ENCODE measurements at places on chromosomes 16 and 17. TPM values are rescaled to one million over a fixed set of nuclear protein-coding genes. Genes with fewer than 3 reads are reported as not detected.

Gene SHISA9
- not detected for total RNA-seq

Gene PLLP
- 1.7 TPM for total RNA-seq

Gene RPL23
- total RNA-seq, result 1,179 TPM

Gene PRDM7
- total RNA-seq, result not detected

Gene CES5A
- total RNA-seq, result not detected

Gene RHBDF2
- 31.4 TPM for total RNA-seq

Gene NGFR
- total RNA-seq, result 69.9 TPM

Gene SOX9
- total RNA-seq, result 3.2 TPM

Gene SLFN12
- total RNA-seq, result 15.0 TPM

Gene FLCN
- total RNA-seq, result 53.5 TPM

Gene NEUROD2
- not detected for total RNA-seq

Gene BEAN1
- total RNA-seq, result 0.48 TPM

Gene PSMC5
- total RNA-seq, result 94.8 TPM

Gene DLG4
- 21.2 TPM for total RNA-seq

Gene BCL6B
- total RNA-seq, result 29.7 TPM

Gene FOXC2
- 11.9 TPM for total RNA-seq

Gene NPIPA3
- total RNA-seq, result 7.6 TPM

Gene ODAD4
- total RNA-seq, result 0.74 TPM

Gene HOXB4
- total RNA-seq, result 6.9 TPM

Gene CSF3
- 15.3 TPM for total RNA-seq
